ENCODE measurements at places on chromosomes 3 and 15.

GRCh38 chr15:52794665-52795463, 4.7 kb upstream of the ONECUT1 start:
- DNase-seq, result no peak

GRCh38 chr3:131856171-131856570, 178.6 kb downstream of the CPNE4 start:
- no peak for DNase-seq

- DNase-seq, result no peak
These were observed 55.5 kb upstream of the SMAD3 start for GRCh38 chr15:67009576-67010569.

GRCh38 chr3:46378426-46378942, 7.7 kb downstream of the CCR5 start:
- no peak for DNase-seq

DNA sequence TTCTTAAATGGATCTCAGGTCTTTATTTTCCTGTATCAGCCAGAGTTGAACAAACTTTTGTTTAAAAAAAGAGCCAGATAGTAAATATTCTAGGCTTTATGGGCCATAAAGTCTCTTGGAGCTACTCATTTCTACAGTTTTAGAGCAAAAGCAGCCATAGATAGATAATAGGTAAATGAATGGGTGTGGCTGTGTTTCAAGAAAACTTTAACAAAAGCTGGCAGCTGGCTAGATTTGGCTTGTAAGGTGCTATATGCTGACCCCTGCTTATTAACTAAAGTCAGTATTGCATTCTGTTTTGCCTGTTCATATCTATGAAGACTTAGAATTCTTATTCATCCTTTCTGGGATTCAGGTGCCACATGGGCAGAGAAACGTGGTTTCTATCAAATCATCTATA, 29.0 kb downstream of the MFN1 start:
- no peak for DNase-seq

DNA sequence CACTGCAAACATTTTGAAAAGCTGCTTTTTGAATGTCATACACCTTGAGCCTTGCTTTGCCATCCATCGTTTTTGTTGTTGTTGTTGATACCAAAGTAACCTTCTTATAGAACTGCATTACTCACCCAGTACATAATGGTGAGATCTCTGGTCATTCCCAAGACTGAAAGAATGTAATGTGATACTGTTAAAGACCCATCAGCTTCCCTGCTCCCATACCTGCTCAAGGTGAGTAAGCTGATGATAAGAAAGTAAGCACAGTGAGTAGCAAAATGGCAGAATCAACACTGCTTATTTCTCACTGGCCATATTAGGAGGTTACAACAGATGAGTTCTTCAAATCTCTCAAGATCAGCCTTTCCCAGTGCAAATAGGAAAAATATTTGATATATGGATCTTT, 89.8 kb downstream of the CADPS start:
- no peak for DNase-seq
